ENCODE measurements at places on chromosomes 6 and 20. TPM values are rescaled to one million over a fixed set of nuclear protein-coding genes. Genes with fewer than 3 reads are reported as not detected.

The SRSF12 gene
- under 0.01 TPM for total RNA-seq

The ZNF391 gene
- 0.53 TPM for total RNA-seq

The RIPOR3 gene
- 0.53 TPM for total RNA-seq

DNA sequence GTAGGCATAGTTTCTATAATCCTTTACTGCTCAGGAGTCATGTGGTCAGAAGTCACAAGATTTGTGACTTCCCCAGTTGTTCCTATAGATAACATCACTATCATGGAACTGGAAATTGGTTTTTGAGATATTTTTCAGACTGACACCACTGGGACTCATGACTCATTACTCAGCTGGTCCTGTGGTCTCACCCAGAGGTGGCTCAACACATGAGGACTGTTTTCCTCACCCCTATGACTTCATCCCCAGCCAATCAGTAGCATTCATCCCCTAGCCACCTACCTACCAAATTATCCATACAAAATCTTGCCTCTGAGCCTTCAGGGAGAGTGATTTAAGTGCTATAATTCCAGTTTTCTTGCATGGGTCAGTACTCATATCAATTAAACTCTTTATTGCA lies 1217.7 kb downstream of the EPHA7 start:
- no peak for DNase-seq

GRCh38 chr6:69866770-69867638 lies 648 bp downstream of the COL19A1 start:
- DNase-seq, result no peak

DNA sequence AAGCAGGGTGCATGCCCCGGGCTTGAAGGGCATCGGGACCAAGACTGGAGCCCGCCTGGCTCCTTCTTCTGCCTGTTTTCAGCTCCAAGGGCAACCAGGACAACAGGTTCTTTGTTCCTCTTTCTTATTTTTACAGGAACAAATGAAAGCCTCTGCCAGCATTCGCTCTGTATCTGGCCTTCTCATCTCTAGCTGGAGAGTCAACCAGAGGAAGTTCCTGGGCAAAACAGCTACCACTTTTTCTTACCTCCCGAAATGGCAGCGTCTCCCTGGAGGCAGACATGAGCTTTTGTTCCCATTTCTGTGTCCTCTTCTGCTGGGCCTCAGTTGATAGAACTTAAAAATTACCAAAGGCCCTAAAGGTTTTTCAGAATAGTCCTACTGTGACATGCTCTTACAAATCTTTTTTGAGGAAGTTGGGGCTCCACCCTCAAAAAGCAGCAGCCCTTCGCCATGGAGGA lies 74.1 kb upstream of the NAA20 start:
- DNase-seq, result no peak

DNA sequence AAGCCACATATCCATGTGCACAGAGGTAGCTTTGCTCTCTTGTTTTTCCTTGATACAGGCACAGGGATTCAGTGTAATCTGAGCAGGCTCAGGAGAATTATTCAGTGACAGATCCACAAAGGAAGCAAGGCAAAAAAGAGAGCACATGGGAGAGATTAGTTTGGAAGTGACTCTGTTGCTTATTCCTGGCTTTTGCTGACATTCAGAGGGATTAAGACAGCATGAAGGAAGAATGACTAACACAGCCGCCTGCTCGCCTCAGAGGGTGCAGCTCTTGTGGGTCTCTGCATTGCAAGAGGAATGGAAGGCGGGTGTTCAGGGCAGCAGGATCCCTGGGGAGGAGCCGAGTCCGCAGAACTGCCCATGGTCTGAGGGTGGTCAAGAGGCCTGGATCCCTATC lies 203.4 kb upstream of the KCNQ5 start:
- DNase-seq, result peak; percentile 50

DNA sequence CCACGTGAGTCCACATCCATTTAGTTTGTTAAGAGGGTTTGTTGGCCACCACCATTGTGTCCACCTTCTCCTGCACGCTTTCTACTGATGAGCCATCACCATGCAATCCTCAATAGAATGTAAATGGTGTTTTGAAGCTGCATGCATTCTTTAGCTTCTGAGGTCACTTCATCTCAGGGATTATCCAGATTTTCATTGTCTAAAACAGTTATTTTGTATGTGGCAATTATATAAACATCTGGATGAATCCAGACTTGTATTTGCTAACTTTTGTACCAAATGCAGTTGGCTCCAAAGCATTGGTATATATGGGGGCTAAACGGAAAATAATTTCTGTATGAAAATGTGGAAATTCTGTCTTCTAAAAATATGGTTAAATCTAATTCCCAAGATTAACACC lies 231.2 kb upstream of the ARID1B start:
- no peak for DNase-seq

GRCh38 chr6:119348748-119349360 lies 707 bp downstream of the MAN1A1 start:
- DNase-seq, result no peak

DNA sequence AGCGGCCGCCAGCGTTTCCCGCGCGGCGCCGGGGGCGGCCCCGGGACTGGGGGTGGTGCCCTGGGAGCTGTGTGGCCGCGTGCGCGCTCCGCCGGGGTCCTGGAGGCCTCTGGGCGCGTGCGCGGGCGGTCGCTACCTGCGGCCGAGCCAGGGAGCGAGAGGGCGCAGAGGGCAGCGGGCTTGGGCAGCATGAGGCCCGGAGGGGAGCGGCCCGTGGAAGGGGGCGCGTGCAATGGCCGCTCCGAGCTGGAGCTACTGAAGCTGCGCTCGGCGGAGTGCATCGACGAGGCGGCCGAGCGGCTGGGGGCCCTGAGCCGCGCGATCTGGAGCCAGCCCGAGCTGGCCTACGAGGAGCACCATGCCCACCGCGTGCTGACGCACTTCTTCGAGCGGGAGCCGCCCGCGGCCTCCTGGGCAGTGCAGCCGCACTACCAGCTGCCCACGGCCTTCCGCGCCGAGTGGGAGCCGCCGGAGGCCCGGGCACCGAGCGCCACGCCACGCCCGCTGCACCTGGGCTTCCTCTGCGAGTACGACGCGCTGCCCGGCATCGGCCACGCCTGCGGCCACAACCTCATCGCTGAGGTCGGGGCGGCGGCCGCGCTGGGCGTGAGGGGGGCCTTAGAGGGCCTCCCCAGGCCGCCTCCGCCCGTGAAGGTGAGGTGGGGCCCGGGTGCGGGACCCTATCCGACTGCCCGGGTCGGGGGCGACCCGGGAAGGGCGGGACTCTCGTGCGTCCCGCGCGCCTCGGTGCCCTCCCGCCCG lies at the start of gene PM20D2:
TSS of gene PM20D2 (plus strand) at position 100 of the 762 bp plus-strand sequence. CDS start at position 190, 90 bp downstream.
- peak; percentile 14 for DNase-seq

DNA sequence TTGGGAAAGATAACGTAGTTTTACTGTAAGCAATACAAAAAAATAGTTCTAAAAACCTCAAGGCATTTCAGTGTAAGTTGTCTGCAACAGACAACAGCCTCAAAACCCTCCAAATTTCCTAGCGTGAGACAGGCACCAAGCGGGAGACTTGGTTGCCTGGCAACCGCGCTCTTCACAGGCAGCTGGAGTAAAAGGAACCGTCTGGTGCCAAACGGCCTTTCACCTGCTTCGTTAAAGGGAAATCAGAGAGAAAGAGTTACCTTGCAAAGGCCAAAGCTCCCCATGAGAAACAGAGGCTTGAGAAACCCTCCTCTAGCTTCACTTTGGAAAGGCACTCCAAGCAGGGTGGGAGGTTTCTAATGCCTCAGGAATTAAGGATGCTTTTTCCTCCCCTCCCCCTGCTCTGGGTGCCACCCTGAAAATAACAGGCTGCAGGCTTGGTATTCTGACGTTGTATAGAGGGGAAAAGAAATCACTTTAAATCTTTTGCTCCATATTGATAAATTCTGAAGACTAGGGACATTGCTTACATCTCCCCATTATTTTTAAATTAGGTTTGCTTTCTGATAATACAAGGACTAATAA lies 129.7 kb upstream of the UFL1 start:
- DNase-seq, result no peak

DNA sequence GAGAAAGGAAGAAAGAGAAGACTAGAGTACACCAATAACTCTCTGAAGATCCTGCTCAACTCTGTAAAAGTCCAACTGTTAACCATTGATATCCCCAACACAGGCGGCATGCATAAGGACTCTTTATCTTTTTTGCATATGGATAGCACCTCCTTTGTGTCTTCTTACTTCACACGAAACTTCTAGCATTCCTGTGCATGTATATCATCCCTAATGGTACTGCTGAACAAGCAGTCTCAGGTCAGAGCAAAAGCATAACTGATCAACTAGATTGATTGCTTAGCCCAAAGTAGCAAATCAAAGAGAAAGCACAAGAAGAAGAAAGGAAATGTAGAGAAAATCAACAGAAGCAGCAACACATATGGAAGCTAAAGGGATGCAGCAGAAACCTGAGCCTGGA lies 234.4 kb downstream of the SYNE1 start:
- DNase-seq, result no peak

DNA sequence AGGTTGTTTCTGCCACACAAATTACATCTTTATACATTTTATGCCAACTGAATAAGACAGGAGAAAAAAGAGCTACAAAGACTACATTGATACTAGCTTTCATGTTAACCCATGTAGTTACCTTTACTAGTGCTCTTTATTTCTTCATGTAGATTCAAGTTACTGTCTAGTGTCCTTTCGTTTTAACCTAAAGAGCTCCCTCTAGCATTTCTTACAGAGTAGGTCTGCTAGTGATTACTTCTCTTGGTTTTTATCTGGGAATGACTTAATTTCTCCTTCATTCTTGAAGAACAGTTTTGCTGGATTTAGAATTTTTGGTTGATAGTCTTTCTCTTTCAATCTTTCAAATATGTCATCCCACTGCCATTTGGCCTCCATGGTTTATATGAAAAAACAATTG lies 21.2 kb upstream of the NOP56 start:
- DNase-seq, result peak; percentile 41

DNA sequence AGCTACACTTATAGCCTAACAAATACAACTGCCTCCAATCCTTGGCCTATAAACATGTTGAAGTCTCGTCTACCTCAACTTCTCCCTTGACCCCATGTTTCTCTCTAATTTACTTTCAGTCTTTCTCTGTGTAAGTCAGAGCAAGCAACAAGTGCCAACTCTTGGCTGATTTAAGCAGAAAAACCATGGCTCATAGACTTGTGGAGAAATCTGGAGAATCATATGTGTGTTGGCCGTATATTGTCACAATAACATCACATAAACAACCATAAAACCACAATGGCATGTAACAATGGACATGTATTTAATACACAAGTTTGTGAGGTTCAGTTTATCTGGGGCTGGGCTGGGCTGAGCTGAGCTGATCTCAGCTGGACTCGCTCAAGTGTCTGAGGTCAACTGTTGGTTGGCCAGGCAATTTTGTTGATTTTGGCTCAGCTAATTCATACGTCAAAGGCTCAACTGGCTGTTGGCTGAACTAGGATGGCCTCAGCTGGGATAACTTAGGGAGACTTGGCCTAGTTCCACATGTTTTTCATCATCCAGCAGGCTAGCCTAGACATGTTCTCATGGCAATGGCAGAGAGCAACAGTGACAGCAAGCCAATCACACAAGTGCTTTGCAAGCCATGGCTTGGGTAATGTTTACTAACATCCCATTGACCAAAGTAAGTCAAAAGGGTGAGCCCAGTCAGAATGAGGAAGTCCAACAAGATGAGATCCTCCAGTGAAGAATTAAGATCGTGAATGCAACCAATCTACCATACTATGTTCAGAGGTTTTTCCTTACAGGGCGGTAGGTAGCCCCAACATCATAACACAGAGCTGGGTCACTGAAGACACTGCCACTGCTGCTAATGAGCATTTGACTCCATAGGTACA lies 12.9 kb upstream of the TBC1D22B start:
- DNase-seq, result peak; percentile 100

DNA sequence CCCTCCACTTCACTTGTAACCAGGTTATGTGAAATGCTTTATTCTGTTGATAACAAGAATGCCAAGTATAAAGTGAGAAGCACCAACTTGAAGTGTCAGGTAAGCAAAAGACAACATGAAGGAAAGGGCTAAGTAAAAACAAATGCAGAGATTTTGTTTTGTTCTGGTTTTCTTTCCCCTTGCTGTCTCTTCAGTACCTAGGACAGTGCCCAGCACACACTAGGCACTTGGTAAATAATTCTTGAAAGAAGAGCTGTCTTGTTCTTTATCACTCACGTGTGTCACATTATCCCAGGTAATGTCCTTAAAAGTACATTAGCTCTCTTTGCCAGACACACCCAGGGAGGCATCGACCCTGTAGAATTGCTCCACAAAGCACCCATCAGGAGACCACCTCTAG lies 350.0 kb upstream of the IRAK1BP1 start:
- no peak for DNase-seq

DNA sequence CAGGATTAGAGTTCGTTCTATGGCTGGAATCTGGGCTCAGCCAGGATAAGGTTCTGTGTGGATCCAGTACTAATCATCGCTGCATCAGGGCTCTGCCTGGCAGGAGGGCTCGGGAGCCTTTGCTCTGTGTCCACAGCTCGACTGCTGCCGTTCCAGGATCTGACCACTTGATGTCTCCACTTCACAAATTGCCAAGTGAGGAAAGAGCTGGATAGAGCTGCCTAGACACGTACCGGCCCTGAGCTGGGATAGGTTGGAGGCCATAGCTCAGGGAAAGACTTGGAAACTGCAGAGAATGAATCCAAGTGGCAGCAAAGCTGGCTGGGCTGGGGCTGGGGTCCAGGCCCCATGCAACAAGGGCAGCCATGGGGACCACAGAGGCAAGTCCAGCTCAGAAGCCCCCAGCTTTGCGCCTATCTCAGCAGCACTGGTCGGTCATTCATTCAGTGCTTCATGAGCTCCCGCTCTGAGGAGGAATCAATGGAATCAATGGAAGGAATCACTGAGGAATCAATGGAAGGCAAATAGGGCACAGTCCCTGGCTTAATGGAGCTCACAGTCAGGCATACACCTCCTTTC lies 38.0 kb upstream of the TOP1 start:
- peak; percentile 82 for DNase-seq

DNA sequence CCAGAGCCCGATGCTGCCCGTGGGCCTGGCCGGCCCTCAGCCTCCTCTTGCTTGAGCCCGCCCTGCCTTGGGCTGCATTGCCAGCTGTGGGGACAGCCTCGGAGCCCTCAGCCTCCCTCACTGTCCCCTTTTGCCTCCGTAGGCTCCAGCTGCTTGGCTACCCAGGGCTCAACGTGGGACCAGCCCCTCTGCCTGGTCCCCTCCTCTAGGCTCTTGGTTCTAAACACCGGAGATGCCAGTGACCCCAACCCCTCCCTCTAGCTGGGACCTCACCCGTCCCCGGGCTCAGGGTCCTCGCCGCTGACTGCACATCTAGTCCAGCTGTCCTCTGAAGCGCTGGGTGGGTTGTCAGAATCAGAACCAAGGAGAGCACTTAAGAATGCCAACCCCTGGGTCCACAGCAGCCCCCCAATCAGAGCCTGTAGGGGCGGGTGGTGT lies 345.2 kb downstream of the ZFAND3 start:
- no peak for DNase-seq

- DNase-seq, result no peak
Measured at GRCh38 chr6:35698858-35699257, 10.1 kb upstream of the FKBP5 start.

All from bronchial epithelial cell (primary cell).